ENCODE measurements at places on chromosomes 16 and 17. TPM values are rescaled to one million over a fixed set of nuclear protein-coding genes. Genes with fewer than 3 reads are reported as not detected.

SMIM5 gene
- total RNA-seq = 2.6 TPM

PEX12 gene
- total RNA-seq = 8.2 TPM

CNTD1 gene
- not detected for total RNA-seq

- no peak for DNase-seq
Measured at GRCh38 chr16:1033128-1033679, 39.3 kb upstream of the SSTR5 start.

- DNase-seq = peak; percentile 31
Measured at GRCh38 chr17:4598776-4599504, 14.6 kb downstream of the SMTNL2 start.

GRCh38 chr16:65463652-65464260, 341.9 kb upstream of the CDH11 start:
- no peak for DNase-seq

DNA sequence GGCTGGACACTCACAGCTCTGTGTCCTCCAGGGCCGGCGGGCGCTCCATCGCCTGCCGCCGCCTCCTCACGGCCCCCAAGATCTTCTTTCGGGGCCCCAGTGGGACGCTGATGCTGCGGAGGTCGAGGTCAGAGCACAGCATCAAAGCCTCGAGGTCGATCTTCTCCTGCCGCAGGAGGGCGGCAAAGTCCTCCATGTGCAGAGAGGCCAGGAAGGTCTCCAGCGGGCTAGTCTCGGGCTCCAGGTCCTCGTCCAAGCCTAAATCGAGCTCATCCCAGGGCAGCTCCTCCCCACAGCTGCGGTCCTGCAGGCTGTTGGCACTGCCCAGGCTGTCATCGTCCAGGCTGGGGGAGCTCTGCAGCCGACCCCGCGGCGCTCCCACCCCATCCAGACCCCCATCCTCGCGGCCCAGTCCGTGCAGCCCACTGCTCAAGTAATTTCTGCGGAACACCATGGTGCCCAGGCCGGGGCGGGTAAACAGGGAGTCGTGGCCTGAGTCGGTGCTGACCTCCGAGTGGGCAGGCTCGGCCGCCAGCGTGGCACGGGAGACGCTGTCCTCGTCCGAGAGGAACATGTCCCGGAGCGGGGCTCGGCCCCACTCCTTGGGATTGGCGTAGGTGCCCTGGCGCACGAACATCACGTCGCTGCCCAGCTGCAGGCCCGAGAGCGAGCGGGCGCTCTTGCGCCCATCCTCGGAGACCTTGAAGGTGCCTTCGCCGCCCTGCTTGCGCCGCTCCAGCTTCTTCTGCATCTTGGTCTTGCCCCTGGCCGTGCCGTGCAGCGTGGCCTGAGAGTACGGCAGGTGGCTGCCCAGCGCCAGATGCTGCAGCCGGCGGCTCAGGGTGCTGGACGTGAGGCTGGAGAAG, 3.4 kb downstream of the USH1G start:
- no peak for DNase-seq

GRCh38 chr16:68468842-68469241, 20.5 kb upstream of the SMPD3 start:
- no peak for DNase-seq

GRCh38 chr16:65863236-65863635, 503.3 kb upstream of the CDH5 start:
- no peak for DNase-seq

GRCh38 chr17:16989953-16990860, 18.3 kb upstream of the TNFRSF13B start:
- DNase-seq = no peak

- DNase-seq = no peak
Measured at GRCh38 chr16:85291302-85292148, 179.3 kb upstream of the CIBAR2 start.

DNA sequence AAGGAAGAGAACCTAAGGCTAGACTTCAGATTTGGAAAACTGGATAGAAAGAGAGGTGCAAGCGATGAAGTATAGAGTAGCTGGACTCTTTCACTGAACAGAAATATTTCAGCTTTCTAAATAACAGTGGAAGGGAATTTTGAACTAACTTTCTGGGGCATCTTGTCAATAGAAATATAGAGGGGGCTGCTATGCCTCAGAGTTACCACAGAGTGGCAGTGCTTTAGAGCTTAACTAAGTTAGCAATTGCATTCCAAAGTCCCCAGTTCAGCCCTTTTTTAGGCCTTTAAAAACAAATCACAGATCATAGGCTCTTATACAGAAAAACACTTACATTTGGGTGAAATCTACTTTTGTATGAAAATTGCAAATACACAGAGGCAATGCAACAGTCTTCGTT, 154.2 kb upstream of the CDH8 start:
- no peak for DNase-seq

Measured in breast epithelium (tissue), 4 donors.